Stimulated activated CD4-positive, alpha-beta T cell treated with anti-CD3 and anti-CD28 coated beads, Interleukin-1b, Interleukin-23, amount 100 ng/mL, for 4 hours (primary cell): ENCODE measurements at places on chromosomes 7 and 10.

GRCh38 chr10:97065128-97065527, 120.6 kb downstream of the SLIT1 start:
- no peak for DNase-seq

- DNase-seq = no peak
These were observed 416.2 kb downstream of the EXOC4 start for GRCh38 chr7:133669061-133669455.

GRCh38 chr7:1942941-1943289, 272.8 kb downstream of the ELFN1 start:
- DNase-seq = no peak

DNA sequence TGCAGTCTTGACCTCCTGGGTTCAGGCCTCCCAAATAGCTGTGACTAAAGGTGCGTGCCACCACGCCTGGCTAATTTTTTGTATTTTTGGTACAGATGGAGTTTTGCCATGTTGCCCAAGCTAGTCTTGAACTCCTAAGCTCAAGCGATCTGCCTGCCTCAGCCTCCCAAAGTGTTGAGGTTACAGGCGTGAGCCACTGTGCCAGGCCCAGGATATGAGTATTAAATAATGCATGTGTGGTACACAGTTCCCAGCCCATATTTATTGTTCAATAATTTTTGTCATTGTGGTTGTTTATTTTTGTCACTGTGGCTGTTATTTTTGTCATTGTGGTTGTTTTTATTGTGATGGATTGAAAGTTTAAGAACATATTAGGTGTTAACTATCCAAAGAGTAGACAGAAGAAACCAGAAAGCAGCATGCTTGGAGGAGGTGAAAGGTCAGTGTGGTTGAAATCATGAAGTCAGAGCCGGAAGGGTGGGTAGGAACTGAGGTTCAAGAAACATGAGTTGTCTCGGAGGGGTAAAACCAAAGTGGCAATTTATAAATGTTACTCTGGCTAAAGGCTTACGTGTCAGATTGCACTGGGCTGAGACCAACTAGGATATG, 45.0 kb downstream of the MRC1 start:
- no peak for DNase-seq

DNA sequence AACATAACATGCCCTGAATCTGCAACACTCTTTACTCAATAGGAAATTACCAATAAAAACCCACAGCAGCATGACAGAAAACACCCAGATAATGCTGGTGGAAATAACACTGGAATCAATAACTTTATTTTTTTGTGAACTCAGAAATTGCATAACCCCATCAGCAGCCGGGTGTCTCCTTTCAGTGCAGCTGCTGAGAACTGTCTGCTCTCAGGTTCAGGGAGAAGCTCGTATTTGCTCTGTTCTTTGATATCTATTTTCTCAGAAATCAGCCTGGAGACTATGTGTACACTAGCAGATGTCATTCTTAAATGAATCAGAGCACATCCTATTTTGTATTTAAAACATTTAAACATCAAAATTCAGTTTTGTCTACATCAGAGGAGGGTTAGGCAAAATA, 506.0 kb downstream of the POM121L12 start:
- no peak for DNase-seq

DNA sequence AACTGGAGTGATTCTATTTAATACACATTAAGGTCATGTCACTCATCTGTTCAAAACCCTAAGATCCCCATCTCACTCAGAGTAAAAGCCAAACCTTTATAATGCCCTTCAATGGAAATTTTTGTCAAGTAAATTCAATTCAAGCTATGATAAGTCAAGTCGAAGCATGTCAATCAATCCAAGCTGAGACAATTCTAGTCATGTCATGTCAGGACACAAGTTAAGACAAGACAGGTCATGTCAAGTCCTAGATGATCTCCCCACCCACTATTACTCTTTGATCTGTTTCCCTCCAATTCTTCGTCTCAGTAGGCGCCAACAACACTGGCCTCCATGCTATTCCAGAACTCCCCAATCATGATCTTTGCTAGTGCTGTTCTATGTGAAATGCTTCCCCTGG, 141.4 kb downstream of the MAGI2 start:
- no peak for DNase-seq

- no peak for DNase-seq
These were observed 1.2 kb downstream of the CFAP69 start for GRCh38 chr7:90246171-90246570.

DNA sequence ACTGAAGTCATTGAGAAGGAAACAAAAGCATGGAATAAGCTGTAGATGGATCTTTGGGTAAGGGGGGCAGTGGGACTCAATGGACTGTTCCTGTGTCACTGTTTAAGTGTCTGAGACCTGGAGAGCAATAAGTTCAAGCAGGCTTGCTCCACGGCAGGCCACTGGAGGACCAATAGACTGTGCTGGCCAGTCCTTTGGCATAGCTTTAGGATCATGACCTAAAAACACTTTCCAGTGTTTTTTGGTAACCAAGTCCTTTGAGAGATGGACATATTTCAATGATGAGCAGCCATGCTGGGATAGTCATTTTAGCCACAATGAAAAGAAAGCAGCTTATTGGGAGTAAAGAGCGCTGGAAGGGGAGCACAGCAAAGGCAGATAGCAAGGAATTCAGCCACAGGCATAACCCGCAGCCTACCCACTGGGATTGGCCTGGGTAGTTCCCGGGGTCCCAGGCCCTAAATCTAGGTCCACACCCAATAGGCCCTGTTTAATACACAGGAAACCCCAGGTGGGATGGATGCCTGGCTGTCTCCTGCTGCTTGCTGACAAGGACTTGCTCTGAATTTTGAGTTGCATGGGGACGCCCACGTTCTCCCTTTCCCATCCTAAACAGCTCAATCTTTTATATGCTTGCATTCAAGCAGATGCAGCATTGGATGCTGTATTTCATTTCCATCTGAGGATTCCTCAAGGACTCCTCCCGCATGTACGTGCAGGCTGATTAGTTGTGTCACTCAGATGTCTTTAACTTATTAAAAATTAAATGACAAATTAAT, 727.2 kb downstream of the KCNMA1 start:
- DNase-seq = no peak

DNA sequence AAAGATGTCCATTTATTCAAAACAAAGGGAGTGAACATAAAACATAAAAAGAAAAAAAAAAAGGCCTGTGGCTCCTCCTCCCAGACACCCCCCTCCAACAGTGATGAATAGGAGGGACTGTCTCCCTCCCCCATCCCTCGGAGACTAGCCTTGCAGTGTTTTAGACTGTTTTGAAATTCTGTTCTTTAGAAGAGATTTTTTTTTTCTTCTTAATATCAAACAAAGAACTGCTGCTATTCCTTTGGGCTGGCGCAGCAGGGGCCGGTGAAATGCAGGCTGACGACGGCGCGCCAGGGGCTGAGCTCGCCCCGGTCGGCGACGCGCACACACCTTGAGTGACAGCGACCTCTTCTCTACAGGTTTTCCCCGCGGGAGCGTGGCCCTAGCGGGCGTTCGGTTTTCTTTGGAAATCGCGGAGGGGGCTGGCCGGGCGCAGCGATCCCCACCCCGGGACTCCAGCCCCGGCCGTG, at the start of gene LANCL2:
Gene LANCL2 (plus strand): TSS at position 133 of the 470 bp plus-strand sequence. CDS start 689 bp downstream, outside the sequence.
- DNase-seq = peak; percentile 31

DNA sequence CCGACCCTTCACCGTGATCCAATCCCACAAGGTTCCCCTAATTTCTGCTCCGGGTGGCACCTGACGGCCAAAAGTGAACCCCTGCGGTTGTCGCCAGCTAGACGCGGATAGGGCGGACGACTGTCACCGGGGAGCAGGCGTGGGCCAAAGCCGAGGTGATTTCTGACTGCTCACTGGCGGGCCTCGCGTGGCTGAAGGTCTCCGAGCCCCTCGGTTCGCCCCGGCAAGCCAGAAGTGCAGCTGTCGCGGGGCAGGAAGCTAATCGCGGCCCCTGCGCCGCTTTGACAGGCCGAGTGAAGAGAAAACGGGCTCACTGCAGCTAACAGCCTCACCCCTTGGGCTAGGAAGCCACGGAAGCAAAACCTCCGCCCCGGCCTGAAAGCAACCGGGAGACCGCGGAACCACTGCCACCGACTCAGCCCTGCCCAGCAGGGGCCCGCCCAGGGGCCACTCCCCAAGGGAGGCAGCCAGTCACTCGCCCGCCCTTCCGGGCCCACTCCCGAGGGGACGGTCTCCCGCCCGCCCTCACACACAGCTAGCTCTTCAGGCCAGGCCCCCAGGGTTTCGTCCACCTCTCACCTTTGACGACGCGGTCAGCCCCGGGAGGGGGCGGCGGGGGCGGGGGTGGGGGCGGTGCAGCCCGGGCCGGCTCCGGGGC, 469 bp downstream of the PPP3CB start:
- peak; percentile 63 for DNase-seq

DNA sequence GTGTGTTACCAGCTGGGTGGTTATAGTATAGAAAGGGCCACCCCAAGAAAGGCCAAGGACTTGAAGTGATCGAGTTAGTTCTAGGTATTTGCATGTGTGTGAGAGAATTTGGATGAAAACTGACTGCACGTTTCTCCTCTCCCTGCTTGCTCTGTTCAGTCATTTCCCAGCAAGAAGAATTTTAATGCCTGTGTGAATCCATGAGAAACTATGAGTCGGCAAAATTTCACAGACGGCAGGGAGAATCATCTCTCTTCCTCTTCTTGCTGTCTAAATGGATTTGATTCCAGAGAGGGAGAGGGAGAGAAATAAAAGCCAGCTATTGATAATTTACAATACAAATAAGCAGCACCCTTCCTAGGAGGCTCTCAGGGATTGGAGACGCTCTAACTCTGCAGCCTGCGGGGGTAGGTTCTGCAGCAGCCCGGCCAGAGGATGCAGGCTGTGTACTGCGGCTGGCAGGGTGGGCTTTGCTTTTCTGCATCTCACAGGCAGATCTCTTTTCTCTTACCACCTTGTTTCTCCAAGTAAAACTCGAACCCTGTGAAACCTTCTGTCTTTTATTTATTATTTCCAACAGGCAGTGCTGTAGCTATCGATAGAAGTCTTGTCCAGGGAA, 183.6 kb downstream of the TCF7L2 start:
- no peak for DNase-seq

DNA sequence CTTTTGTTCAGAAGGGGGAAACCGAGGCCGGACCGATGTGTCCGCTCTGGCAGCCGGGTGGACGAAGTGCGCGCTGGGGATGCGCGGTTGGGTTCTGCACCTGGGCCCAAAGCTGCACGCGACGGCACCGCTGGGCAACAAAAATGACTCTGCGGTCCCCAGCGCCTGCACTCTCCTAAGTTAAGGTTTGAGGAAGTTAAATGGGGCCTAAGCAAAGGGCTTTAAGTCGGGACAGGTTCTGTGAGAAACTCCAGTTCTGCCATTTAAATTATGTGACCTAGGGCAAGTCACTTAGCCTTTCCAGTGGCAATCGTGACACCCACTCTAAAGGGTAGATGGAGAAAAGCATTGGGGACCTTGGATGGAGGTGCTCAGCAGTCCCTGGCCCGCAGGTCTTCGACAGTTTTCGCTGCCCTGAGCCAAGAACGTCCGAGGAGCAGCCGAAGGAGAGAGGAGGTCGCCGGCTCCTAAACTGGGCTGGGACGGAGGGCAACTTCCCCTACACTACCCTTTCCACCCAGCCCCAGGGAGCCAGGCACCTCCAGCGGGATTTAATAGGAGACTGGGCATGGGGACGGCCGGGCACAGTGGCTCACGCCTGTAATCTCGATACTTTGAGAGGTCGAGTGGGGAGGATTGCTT, 534 bp upstream of the ACBD5 start:
- DNase-seq = no peak

GRCh38 chr10:77163670-77164348, 473.8 kb downstream of the KCNMA1 start:
- no peak for DNase-seq

DNA sequence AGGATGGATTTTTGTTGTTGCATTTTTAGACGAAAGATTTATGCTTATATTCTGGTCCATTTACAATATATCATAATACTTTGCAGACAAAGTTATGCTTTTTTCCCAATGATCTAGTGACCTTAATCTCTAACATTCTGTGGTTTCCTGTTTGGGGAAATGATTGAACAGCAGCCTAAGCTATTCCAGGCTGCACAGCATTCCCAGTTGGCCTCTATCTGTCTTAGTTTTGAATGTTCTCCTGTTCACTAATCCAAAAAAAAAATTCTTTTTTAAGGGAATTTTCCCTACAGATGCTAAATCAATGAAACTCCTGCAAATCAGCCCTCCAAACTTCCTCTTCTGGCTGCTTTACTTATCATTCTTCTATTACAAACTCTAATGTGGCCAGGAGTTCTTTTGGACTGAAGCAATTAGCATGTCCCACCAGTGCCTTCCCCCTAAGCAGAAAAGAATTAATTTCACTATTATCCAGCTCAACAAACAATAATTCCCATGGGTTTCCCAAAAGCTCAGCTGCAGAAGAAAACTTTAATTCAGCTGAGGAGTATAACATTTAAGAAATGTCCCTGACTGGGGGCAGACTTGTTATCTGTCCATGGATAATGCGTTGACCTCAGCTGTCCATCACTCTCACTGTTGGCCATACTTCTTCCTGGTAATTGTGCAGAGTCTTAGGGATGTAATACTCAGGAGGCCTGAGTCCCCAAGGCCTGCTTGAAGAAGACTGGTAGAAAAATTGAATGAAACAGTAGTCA, 81.9 kb upstream of the TRIL start:
- no peak for DNase-seq

DNA sequence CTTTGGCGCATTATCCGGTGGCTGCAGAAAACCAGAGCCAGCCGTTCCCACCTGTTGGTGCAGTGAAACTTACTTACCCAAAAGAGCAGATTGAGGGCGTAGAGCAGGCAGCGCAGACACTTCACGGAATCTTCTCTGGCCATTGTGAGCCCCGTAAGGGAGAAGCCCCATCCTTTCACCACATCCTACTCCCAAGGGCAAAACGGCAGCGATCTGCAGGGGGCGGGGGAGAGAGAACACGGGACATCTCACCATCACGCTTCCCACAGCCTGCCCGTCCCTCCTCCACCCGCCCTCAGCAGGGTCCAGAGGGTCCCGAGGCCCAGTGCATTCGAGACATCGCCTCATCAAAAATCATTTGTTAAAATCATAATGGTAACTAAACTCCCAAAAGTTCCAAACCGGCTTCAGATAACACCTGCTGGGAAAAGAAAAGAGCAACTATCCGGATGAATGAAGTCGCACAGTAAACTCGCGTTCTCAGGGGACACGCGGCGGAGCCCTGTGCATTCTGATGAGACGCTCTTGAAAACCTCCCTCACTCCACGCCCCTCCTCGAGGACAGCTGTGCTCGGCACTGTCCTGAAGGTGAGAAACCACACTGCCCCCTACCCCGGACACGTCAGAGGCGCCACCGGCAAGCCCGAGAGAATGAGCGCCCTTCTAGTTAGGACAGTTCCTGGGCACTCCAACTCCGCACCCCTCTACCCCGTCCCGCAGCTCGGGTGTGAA, 1.2 kb downstream of the TSPAN12 start:
- no peak for DNase-seq

DNA sequence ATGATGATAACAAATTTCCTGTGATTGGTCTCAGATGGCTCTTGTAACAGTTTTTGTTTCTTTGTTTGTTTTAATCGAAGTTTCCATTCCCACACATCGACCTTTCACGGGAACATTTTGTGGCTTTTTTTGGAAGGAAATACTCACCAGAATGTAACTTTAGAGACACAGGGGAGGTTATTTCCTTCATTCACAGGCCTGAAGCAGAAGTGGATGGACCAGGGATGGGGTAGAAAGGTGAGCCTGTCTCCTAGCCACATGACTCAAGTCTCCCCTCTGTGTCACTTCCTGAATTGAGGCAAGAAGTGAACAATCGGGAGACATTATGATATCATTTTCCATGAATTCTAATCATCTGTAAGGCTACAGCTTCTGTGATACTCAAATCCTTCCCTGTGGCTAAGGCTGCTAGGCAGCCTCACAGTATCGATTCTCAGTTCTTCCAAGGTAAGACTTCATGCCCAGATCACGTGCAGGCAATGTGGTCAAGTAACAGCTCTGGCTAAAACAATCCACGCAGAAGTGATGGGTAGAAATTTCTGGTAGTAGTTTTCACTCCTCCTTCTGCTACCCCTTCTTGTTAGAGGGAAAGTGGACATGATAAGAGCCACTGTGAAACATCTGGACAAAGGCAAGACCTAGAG, 203.9 kb upstream of the NEBL start:
- no peak for DNase-seq
